ENCODE measurements at places on chromosomes 5 and 9. TPM values are rescaled to one million over a fixed set of nuclear protein-coding genes. Genes with fewer than 3 reads are reported as not detected.

GRCh38 chr5:124524552-124525232, 221.7 kb downstream of the ZNF608 start:
- no peak overlapping the region for H3K27ac ChIP-seq
- DNase-seq, result no peak
- no peaks in the 10 kb centered on the region for H3K36me3 ChIP-seq
- peaks cover 8% of the 10 kb centered on the region for H3K27me3 ChIP-seq
- peaks cover 2% of the 10 kb centered on the region for H3K4me1 ChIP-seq

DNA sequence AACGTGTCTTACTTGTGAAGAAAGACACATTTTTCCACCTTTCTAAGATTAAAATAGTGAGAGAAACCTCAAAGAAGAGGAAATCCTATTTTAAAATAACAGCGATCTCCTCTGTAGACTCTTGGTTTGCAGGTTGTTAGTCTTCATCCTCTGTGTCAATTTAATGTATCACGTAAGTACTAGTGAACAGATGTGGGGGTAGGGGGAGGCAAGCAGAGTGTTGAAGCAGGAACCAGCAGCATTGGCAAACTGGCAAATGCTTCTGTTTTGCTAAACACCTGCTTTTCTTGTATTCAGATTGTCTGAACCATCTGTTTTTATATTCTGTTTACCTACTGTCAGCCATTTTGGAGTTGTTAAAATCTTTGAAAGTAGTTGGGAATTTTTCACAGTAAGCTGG, 159.3 kb upstream of the TLX3 start:
- H3K27me3 ChIP-seq, result no peaks in the 10 kb centered on the region
- no peaks in the 10 kb centered on the region for H3K36me3 ChIP-seq
- no peak overlapping the region for H3K27ac ChIP-seq
- DNase-seq, result no peak
- H3K4me1 ChIP-seq, result peaks cover 4% of the 10 kb centered on the region

DNA sequence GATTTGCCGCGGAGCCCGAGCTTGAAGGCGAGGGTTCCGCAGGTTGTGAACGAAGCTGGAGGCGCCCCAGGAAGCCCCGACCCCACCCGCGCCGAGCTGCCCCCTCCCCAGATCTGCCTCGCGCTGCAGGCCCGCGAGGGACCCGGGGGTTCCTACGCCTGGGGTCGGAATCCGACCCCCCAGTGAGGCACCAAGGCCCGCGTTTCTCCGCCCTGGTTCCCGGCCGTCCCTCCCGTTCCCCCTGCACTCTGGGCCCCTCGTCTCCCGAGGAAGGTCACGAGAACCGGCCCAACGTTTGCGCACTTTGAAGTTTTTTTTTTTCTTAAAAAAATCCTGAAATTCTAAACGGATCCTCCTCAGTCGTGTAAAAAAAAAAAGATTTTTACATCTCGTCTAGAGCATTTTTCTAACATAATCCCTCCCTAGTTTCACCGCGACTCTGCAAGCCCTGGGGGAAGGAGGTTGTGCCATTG, 880 bp upstream of the GFPT2 start:
- no peak for DNase-seq
- peak overlapping the region; percentile 85 for H3K4me3 ChIP-seq
- peaks cover 6% of the 10 kb centered on the region for H3K4me1 ChIP-seq
- peak overlapping the region; percentile 50 for H3K27ac ChIP-seq
- no peaks in the 10 kb centered on the region for H3K36me3 ChIP-seq

- DNase-seq, result no peak
- no peak overlapping the region for H3K4me3 ChIP-seq
- H3K27ac ChIP-seq, result no peak overlapping the region
- no peaks in the 10 kb centered on the region for H3K4me1 ChIP-seq
- H3K36me3 ChIP-seq, result no peaks in the 10 kb centered on the region
Measured at GRCh38 chr5:170087168-170087817, 18.4 kb upstream of the FOXI1 start.

DNA sequence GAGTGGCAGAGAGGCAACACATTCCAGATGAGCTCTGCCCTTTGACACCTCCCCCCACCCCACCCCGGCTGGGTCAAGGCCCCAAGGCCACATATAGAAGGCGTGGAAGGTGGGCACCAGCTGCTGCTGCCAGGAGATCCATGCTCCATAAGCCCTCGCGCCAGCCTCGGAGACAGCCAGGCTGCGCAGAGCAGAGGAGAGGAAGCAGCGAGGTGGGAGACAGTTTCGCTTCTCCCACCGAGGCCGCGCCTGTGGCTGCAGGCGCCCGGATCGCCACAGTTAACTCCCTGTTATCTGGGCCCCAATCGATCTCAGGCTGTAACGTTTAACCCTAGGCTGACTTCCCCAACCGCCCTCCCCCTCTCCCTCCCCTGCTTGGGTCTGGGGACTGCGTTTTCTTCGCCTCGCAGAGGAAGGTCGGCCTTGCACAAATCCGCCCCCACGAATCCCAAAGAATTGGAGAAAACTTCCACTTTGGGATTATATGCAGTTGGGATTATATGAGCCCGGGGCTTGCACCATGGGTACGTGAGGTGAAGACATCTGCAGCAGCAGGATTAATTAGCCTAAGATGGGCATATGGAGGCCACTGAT, 1.1 kb upstream of the CXXC5 start:
- H3K4me1 ChIP-seq, result peaks cover 37% of the 10 kb centered on the region
- H3K4me3 ChIP-seq, result peak overlapping the region; percentile 82
- no peak for DNase-seq
- peak overlapping the region; percentile 2 for H3K27ac ChIP-seq
- H3K27me3 ChIP-seq, result peaks cover 7% of the 10 kb centered on the region

GRCh38 chr5:178216088-178216534, 11.8 kb downstream of the HNRNPAB start:
- DNase-seq, result no peak
- H3K27ac ChIP-seq, result no peak overlapping the region
- H3K4me3 ChIP-seq, result no peak overlapping the region
- H3K4me1 ChIP-seq, result no peaks in the 10 kb centered on the region
- peaks cover 27% of the 10 kb centered on the region for H3K36me3 ChIP-seq

DNA sequence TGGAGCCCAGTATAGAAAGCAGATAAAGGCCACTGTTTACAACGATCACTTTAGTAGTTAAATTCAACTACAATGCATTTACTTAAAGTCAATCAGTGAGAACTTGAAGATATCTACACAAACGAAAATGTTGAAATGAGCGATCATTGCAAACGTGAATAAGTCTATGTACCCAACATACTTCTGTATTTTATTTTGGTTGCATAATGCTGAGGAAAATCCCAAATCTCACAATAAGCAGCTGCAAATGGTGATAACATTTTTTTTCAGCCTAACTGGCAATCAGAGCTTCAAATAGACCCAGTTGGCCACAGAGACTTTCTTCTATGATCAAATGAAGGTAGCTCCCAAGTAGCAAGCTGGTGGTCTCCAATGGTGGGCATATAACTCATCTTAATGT, 32.1 kb downstream of the PDGFRB start:
- H3K4me1 ChIP-seq, result peaks cover 4% of the 10 kb centered on the region
- H3K36me3 ChIP-seq, result no peaks in the 10 kb centered on the region
- peaks cover 7% of the 10 kb centered on the region for H3K27me3 ChIP-seq
- no peak overlapping the region for H3K4me3 ChIP-seq
- DNase-seq, result no peak

DNA sequence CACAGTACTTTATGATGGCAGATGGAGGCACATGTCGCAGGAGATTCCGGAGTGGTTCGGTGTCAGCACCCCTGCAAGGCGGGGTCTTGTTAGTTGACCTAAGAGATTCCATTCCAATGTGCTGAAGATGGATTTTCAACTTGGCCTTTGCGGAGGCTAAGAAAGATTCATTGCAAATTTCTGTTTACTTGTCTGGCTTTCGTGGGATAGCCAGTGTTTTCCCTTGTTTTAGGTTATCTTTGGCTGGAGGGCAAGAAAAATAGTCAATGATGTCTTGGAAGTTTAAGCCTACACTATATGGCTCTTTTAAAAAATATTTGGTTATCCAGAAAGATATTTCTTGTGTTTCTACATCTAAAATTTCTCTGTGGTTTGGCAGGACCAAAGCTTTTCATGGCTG, 123.6 kb upstream of the PTCH1 start:
- H3K4me1 ChIP-seq, result peaks cover 7% of the 10 kb centered on the region
- no peaks in the 10 kb centered on the region for H3K36me3 ChIP-seq
- no peak overlapping the region for H3K4me3 ChIP-seq

- H3K36me3 ChIP-seq, result peaks cover 4% of the 10 kb centered on the region
- DNase-seq, result no peak
- H3K4me3 ChIP-seq, result peak overlapping the region; percentile 99
- H3K4me1 ChIP-seq, result peaks cover 55% of the 10 kb centered on the region
- H3K27me3 ChIP-seq, result no peaks in the 10 kb centered on the region
Measured at GRCh38 chr5:43312699-43313034, 545 bp downstream of the HMGCS1 start.

DNA sequence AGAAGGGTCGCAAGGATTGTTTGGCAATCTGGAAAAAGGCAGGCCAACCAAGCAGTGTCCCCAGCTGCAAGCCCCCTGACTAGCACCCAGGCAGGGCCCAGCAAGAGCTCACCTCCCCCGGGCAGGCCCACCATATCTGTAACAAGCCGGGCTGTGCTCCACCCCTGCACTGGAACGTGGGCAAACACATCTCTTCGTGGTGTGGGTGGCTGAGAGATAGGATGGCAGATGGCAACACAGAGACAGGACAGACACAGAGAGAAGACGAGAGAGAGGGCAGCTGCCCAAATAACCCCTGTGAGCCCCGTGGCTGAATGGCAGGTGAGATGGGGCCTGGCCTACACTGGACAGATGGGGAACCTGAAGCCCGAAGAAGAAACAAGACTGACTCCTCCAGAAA, 9.4 kb downstream of the BBLN start:
- H3K27me3 ChIP-seq, result no peaks in the 10 kb centered on the region
- no peak overlapping the region for H3K4me3 ChIP-seq
- peaks cover 13% of the 10 kb centered on the region for H3K36me3 ChIP-seq
- DNase-seq, result no peak
- H3K27ac ChIP-seq, result no peak overlapping the region
- H3K4me1 ChIP-seq, result no peaks in the 10 kb centered on the region

DNA sequence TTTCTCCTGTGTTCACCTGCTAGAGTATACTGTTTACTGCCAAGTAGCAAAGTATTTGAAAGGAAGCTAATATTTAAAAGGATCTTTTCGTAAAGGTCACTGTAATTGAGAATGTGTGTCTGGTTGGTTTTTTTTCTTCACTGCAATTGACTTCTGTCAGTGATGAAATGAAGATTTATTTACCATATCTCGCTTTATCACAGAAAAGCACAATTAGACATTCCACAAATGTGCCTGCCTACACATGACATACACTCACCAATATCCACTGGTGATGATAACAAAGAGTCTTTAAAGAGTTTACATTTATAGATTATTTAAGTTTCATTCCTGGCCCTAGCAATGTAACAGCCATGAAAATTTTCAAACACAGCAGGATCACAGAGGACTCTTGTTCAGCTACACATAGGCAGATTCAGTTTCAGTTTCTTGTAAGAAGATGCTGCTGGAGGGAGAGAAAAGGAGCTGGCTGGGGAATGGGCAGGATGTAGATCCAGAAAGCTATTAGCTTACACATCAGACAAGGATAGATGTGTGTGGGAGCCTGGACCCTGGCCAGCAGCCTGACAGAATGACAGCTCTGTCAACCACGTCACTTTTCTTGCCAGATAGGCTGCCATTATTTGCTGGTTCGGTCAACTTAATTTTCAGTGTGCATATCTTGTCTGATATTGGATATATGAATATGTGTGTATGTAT, 104.0 kb downstream of the GDNF start:
- peaks cover 16% of the 10 kb centered on the region for H3K36me3 ChIP-seq
- no peak overlapping the region for H3K4me3 ChIP-seq
- DNase-seq, result no peak
- H3K27ac ChIP-seq, result no peak overlapping the region
- no peaks in the 10 kb centered on the region for H3K27me3 ChIP-seq

- no peak overlapping the region for H3K27ac ChIP-seq
- no peak overlapping the region for H3K4me3 ChIP-seq
- no peaks in the 10 kb centered on the region for H3K4me1 ChIP-seq
- DNase-seq, result no peak
- no peaks in the 10 kb centered on the region for H3K27me3 ChIP-seq
Measured at GRCh38 chr5:125756456-125756855, 666.8 kb upstream of the GRAMD2B start.

- peaks cover 3% of the 10 kb centered on the region for H3K36me3 ChIP-seq
- H3K4me3 ChIP-seq, result peak overlapping the region; percentile 95
- DNase-seq, result no peak
- H3K27ac ChIP-seq, result peak overlapping the region; percentile 94
Measured at GRCh38 chr9:20623021-20623747, 885 bp upstream of the MLLT3 start.

- H3K4me1 ChIP-seq, result no peaks in the 10 kb centered on the region
- H3K27me3 ChIP-seq, result no peaks in the 10 kb centered on the region
- H3K27ac ChIP-seq, result no peak overlapping the region
- H3K36me3 ChIP-seq, result peaks cover 20% of the 10 kb centered on the region
- H3K4me3 ChIP-seq, result no peak overlapping the region
Measured at GRCh38 chr5:94102849-94103248, 361.4 kb upstream of the POU5F2 start.

DNA sequence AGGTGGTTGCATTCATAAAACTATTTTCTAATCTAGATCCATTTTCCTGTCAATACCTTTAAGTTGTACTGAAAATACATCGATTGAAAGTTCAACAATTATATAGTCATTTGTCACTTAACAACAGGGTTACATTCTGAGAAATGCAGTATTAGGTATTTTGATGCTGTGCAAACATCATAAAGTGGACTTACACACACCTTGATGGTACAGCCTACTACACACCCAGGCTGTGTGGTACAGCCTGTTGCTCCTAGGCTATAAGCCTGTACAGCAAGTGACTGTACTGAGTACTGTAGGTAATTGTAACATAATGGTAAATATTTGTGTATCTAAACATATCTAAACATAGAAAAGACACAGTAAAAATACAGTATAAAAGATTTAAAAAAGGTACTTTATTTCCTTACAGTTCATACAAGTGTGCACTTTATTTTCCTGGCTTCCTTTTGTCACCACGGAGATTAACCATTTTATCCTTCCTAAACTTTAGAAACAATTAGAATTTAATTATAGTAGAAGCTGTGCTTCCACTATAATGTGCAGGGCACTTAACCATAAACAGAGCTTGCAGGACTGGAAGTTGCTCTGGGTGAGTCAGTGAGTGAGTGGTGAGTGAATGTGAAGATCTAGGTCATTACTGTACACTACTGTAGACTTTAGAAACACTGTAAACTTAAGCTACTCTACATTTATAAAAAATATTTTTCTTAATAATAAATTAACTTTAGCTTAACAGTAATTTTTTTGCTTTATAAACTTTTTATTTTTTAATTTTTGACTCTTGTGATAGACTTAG, 42.9 kb upstream of the MEF2C start:
- H3K36me3 ChIP-seq, result no peaks in the 10 kb centered on the region
- no peak overlapping the region for H3K27ac ChIP-seq
- H3K4me1 ChIP-seq, result peaks cover 4% of the 10 kb centered on the region
- peaks cover 4% of the 10 kb centered on the region for H3K27me3 ChIP-seq

- H3K36me3 ChIP-seq, result peaks cover 13% of the 10 kb centered on the region
- H3K27ac ChIP-seq, result peak overlapping the region; percentile 16
- H3K4me3 ChIP-seq, result no peak overlapping the region
- peaks cover 3% of the 10 kb centered on the region for H3K4me1 ChIP-seq
Measured at GRCh38 chr5:143274952-143275351, 128.5 kb downstream of the NR3C1 start.

The LOX gene
- total RNA-seq, result 0.90 TPM

The FBP2 gene
- total RNA-seq, result not detected

The POU5F2 gene
- total RNA-seq, result 0.29 TPM

The PPP1R26 gene
- total RNA-seq, result 24.2 TPM

The PIP5KL1 gene
- total RNA-seq, result 5.8 TPM

The C1QTNF3 gene
- total RNA-seq, result 3.2 TPM

The PFN3 gene
- not detected for total RNA-seq

The SLC6A3 gene
- total RNA-seq, result 0.19 TPM

The PCDHB4 gene
- total RNA-seq, result 2.7 TPM

The SMC5 gene
- total RNA-seq, result 33.9 TPM

The CDH10 gene
- 5.5 TPM for total RNA-seq

The MYMK gene
- total RNA-seq, result not detected

The IFNA21 gene
- not detected for total RNA-seq

The WDR38 gene
- not detected for total RNA-seq

The HTR1A gene
- total RNA-seq, result 0.90 TPM

The DIMT1 gene
- 22.1 TPM for total RNA-seq

Data from type B pancreatic cell (in vitro differentiated cells).